ENCODE measurements at places on chromosomes 3 and 15. TPM values are rescaled to one million over a fixed set of nuclear protein-coding genes. Genes with fewer than 3 reads are reported as not detected.

ACKR2 gene
- polyA plus RNA-seq = not detected

STAB1 gene
- polyA plus RNA-seq = 207 TPM

- no peak for DNase-seq
Measured at GRCh38 chr3:51538115-51538458, 432 bp upstream of the RAD54L2 start.

- no peak for DNase-seq
Measured at GRCh38 chr3:82378392-82378791, 616.9 kb upstream of the GBE1 start.

DNA sequence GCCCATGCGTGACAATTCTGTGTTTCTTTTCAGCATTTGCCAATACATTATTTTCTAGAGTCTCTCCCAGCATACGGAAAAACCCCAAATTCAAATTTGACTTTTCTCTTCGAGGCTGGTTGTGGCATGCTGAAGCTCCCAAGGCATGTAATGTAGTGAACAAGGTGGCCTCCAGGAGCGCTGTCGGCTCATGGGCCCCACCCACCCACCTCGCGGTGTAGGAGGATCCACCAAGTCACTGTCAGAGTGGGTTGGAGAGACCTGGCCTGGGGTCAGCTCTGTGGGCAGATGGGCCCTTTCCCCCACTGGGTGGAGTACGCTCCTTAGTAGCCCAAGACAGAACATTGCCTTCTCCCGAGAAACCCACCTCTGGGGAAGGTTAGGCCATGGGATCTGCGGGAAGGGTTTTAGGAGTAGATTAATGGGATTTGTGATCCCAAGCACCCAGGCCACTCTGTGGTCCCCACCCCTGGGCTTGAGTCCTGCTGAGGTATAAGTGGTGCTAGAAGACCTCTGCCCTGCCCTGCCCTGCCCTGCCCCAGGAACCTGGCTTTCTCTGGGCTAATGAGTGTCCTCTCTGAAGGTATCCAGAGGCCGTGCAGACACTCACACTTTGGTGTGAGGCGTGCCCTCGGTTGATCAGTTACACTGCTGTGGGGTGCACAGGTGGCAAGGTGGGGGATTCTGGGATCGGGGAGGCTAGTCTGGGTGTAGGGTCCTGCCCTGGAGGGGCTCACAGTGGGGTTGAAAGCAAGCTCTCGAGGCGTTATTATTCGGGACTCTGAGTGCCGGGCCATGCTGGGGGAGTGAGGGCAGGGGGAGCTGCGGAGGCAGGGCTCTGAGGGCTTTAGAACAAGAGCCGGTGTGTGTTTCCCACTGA lies 97.9 kb downstream of the APBA2 start:
- DNase-seq = no peak
